ENCODE measurements at places on chromosomes 11 and 22. TPM values are rescaled to one million over a fixed set of nuclear protein-coding genes. Genes with fewer than 3 reads are reported as not detected.
A peak's percentile ranks its signal among the peaks of the same experiment; 100 is the strongest.

The SLC5A1 gene
- 31.3 TPM for total RNA-seq

The OR10A6 gene
- total RNA-seq: not detected

The FOLR3 gene
- not detected for total RNA-seq

The CASP1 gene
- 20.1 TPM for total RNA-seq

The MIAT gene
- total RNA-seq: 7.6 TPM

The C11orf91 gene
- not detected for total RNA-seq

The TSPAN32 gene
- not detected for total RNA-seq

The OR51A4 gene
- total RNA-seq: not detected

DNA sequence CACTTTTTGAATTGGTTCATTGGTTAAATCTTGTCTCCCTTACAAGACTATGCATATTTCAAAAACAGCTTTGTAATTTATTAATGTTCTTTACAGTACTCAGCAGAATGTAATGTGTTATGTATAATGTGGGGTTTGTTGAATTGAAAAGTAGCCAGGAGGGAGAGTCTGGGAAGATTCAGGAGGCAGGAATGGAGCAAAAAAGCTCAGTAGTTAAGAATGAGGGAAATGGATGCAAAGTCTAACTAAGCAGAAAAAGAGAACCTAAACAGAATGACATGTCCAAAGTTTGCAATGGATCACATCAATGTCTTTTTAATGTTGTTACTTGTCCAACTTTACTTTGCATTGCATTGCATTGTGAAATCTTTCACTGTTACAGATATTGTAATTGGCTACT lies 86.5 kb upstream of the CARD18 start:
- no peak for DNase-seq

- DNase-seq: peak; percentile 76
Observed at GRCh38 chr22:26169315-26170111, at the start of gene SEZ6L. SEZ6L (plus strand) TSS chr22:26169462; CDS start chr22:26169670, 208 bp downstream.

DNA sequence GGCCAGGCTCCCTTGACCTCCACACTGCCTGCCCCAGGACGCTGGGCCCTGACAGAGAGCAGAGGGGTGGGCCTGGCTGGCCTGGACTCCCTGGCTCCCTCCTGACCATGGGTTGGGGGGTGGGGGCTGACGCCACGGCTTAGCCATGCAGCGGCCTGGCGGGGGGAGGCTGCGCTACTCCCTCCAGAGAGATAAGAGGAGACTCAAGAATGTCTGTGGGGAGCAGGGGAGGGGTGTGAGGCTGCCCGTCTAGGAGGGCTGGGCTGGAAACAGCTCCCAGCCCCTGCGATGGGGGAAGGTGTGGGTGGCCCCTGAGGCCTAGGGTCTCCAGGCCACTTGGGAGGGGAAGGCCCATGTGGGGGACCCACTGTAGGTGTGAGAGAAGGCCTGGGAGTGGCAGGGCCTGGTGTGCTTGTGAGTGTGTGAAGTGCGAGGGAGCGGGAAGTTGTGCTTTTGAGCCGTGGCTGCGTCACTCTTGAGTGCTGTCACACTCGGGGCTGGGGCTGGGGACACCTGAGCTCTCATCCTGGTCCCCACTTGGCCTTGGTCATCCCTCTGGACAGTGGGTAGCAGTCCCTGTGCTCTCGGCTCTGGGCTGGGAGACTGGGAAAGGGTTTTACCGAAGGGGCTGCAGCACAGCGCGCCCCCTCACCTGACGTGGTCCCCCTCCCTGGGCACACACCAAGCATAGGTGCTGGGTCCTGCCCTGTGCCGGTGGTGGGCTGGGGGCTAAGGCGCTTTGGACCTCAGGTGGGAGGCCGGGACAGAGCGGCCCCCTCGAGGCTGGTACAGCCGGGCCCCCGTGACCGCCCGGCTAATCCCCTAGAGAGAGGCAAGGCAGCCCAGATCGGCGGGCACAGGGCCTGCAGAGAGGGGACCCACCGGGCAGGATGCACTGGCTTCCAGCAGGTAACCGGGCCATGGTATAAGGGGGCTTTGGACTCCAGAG lies 2.4 kb downstream of the MYRF start:
- DNase-seq: no peak

DNA sequence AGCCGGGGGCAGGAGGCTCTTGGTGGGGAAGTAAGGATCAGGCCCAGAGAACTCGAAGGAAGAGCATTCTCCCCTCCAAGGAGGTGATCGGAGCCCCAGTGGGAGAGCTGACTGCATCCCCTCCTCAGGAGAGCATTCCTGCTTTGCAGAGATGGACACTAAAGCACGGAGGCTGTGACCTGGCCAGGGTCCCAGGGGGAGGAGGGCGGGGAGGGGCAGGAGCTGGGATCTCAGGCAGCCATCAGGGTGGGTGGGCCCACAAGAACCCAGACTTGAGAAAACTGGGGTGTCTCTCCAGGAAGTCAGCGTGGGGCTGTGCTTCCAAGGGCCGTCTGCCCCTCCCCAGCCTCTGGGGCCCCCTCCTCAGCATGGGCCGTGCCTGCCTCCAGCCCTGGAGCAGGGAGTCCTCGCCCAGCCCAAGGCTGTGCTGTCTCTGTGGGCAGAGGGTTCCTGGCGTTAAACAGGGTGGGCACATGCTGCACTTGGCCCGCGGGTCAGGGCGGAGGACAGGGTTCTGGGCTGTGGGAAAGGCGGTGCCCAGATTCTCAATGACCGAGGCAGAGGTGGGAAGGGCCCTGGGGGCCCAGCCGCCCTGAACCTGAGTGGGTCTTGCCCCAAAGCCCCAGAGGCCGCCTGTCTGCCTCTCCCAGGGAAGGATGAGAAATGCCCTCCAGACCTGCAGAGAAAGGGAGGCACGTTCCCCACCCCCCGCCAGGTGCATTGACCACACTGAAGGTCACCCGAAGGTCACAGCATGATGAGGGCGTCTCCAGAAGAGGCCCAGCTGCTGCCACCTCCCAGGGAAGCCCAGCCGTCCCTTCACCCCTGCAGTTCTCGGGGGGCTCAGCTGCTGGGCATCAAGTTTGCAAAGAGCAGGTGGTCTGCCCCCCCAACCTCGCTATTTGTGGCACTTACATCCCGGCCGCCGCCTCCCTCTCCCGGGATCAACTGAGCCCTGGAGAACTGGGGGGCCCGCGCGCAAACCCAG lies 643 bp downstream of the CEND1 start:
- DNase-seq: no peak

GRCh38 chr11:72343006-72343756 lies 91.2 kb downstream of the CLPB start:
- DNase-seq: no peak

DNA sequence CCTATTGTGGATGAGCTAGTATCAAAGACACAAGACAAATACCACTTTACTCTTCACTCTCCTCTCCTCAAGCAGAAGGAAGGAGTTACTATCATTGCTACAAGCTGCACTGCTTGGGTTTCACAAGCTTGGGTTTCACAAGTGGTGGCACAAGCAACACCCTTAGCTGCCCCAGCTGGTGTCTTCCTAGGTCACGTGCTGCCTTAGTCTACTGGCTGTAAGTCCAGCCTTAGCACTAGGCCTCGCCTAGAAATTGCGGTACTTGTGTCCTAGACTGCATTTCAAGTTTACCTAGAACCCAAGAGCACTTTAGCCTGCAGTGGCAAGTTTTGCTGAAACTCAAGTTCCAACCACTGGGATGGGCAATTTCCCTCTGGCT lies 86.6 kb downstream of the EHF start:
- no peak for DNase-seq

DNA sequence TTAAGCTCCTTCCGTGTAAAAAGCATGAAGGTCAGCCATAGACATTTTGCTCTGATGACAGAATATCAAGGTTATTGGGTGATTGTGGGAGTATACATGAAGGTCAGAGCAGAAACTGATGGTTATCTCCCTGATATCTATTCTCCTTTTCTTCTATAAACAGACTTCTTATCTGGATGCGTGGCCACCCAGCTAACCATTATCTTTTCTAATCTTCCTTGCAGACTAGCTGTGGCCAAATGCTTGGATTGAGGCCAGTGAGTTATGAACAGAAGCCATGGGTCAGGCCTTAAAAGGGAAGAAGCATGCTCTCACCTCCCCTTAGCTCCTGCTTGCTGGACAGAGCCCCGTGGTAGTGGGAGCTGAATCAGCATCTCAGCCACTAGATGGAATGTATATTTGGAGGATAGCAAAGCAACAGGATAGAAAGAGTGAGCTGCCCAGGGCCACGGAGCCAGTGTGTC lies 31.3 kb upstream of the LRRC55 start:
- DNase-seq: no peak

DNA sequence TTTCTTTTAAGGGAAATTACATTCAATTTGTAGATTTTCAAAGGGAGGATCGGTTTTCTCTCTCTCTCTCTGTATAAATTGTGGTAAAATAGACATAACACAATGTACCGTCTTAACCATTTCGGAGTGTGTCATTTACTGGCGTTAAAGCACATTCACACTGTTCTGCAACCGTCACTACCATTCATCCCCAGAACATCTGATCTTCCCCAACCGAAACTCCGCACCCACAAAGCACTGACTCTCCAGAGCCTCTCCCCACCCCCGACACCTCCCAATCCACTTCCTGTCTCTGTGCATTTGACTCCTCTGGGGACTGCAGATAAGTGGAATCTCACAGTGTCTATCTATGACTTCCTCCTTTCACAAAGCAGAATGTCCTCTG lies 15.9 kb upstream of the GRAMD4 start:
- no peak for DNase-seq

GRCh38 chr11:82854242-82854641 lies 46.0 kb downstream of the PRCP start:
- DNase-seq: no peak

DNA sequence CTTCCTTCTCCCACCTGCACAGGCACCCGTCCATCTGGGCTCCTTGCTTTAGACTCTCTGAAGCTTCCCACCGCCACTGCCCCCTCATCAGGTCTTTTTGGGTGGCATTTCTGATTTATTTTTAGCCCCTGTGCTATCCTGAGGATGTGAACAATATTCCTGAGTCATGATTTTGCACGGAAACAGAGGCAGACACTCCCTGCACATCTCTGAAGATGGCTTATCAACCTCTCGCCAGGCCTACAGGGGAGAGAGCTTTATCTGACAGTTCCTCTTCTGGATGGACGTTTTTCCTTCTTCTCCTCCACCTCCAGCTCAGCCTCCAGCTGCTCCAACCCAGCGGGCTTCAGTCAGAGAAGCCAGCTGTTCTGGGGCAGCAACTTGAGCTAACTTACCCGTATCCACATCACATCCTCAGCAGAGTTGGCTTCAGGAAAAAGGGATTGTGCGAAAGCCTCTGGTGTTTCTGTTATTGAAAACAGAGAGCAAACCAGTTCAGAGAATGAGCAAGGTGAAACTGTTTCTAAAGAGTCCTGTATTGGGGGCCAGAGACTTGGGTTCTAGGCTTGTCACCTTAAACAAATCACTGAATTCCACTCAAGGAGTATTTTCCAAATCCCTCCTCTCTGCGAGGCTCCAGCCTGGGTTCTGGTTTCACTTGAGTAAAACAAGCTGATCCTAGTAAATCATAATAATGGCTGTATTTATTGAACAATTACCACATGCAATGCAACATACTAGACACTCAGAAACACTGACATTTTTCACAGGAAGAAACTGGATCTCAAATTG lies 33.1 kb upstream of the ETS1 start:
- DNase-seq: no peak

DNA sequence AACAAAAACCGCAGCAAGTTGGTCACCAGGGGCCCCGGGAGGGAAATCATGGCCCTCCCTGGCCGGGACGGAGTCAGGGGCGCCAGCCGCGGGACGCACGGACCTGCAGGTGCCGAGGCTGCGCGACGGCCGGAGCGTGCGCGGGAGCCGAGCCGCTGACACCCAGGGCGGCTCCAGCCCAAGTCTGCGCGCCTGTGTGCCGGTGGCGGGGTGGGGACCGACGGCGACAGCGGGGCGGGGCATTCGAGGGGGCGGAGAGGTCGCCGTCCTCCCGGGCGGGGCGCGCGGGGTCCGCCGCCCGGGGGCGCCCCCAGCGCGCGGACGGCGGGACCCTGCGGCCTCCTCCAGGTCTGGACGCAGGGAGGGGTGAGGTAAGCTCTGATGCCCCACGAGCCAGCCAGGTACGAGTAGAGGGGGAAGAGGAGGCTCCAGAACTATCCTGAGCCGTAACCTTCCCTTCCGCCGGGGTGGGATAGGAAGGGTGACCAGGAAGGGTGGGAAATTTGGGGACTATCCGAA lies at the start of gene ESAM:
ESAM (minus strand) TSS at position 186 of the 519 bp plus-strand sequence; CDS start at position 50, 136 bp downstream.
- no peak for DNase-seq

DNA sequence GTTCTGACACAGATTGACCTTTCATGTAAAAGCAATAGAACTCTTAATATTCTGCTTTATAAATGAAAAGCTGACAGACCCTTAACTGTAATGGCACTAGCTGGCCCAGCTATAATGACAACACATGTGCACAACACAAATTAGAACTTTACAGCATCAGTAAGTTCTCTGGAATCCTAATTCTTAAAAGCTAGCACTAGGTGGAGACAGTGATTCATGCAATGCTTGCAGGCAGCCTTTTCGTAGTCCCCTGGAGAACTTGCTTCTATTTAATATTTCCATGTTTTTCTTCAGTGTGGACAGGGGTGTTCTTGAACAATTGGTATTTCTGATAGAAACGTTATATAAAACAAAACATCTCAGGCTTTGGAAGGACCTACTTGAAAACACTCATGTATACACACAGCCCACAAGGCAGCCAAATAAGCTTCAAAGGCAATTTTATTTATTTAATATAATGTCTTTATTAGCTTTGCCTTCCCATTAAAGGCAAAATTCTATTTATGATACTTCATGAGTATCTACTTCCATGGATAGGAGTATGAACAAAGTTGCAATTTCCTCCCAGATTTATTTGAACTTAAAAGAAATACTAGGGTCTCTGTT lies 374.3 kb upstream of the MPPED2 start:
- no peak for DNase-seq

DNA sequence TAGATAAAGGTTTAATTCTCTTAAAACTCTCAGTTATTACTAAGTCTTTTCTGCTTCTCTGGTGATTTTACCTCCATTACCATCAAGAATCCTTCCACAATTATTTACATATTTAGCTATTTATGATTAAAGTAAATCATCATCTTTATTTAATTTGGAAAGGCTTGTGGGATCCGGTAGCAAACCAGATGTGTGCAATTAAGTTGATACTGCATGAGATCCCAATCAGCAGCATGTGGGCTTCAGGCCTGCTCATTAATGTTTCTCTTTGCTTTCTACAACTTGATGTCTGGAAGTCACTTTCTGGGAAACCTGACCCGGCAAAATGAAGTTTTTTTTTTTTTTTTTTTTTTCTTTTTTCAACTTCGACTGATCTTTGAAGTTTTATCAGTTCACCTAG lies 558.4 kb upstream of the ANO5 start:
- DNase-seq: no peak
